Stimulated activated naive B cell treated with anti-CD40 and anti-IgM and Interleukin-4, amounts not matched to agents 10 μg/mL and 1 μg/mL and 100 μg/mL, for 72 hours (primary cell): ENCODE measurements at places on chromosomes 3 and 15.

GRCh38 chr15:95303713-95304112 is 1026.8 kb upstream of the NR2F2 start:
- no peak for DNase-seq

GRCh38 chr3:184596886-184597575 is 35.4 kb downstream of the EPHB3 start:
- no peak for DNase-seq

DNA sequence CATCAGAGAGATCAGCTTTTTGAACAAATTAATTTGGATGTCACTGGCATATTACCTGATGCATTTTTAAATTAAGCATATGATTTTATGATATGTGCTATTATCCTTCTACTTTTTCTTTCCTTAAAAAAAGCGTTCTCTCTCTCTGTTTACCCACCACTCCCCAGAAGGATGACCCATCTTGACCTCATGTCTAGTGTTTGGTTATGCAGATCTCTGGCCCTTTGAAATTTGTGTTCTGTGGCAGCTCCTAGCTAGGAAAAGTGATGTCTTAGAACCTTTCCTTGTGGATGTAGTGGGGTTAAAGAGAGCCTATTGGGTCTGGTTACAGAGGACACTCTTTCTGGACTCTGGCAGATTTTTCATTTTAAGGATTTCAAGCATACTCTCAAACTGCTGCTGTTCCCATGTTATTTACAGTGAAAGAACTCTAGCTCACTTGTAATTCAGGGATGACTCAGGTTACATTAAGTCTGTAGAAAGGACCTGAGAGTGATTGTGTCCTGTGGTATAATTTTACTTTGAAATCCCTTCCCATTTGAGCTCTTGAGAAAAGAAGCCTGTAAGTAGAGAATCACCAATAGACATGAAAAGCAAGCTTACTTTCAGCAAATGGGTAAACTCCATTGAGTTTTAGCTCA is 23.8 kb downstream of the ARHGEF26 start:
- DNase-seq, result no peak

DNA sequence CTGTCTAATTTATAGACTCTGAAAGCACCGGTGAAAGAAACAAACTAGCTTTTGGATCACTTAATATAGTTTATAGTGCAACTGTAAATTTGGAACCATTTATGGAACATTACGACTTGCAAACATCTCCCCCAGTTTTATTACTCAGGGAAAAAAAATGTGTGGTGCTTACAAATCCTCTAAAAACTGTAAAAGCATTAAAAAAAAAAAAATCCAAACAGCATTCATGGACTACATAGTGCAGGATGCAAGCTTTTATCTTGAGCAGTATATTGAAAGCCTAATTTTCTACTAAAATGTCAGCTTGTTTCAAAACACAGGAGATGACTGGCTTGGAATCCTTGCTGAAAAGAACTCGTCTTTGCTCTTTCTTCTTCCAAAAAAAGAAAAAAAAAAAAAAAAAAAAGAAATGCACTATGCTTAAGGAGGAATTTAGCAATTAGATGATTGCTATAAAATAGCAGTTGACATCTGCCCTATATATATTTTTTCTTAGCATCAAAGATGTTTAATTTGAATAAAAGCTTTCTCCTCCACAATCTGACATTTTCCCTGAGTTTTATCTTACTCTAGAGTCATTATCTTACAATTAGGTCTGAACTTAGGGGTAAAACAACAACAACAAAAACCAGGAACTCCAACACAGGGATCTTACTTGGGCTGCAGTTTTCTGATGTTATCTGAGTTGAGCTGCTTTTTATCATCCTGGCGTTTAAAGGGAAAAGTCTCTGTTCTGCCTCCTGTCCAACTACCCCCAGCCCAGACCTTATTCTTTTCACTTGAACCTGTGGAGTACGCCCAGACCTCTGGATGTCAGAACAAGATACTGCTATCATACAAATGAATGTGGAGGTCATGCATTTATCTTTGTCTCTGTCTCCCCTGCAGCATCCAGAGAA is 62.6 kb upstream of the PDZRN3 start:
- DNase-seq, result no peak

DNA sequence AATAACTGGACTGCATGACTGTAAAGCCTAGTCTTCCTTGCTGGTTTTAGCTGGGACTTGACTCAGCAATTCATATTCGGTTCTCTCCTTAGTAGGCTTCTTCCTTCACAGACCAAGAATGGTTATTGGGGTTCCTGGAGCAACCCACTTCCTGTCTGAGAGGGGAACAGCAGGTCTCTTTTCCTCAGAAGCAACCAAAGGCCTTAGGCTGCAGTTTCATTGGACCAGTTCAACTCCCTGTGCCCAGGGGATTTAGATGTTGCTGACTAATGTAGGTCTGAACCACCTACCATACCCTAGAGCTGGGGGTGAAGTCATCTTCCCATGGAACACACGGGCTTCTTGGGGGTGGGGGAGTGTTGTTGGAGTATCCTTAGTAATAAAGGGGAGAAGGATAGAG is 84.0 kb upstream of the SKOR1 start:
- no peak for DNase-seq

DNA sequence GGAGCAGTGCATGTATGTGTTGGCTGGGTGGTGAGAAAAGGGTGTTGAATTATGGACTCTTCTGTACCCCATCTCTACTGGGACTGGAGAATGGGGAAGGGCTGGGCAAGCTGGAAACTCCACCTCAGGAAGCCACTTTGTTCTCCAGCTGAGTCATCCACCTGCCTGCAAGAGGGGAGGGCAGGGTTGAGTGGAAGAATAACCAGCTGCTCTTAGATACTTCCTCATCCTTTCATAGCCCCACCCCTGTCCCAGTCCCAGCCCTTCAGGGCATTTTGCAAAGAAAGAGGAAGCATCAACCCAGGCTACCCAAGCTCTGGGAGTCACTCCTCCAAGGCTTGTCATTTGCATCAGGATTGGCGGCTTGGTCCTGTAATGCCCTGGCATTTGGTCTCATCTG is 33.1 kb downstream of the RAB11A start:
- DNase-seq, result peak; percentile 57

- no peak for DNase-seq
Observed at GRCh38 chr3:14391033-14391432, 11.4 kb upstream of the SLC6A6 start.

- no peak for DNase-seq
Observed at GRCh38 chr3:55988905-55989304, 479.4 kb downstream of the ERC2 start.

- peak; percentile 83 for DNase-seq
Observed at GRCh38 chr3:44439499-44440295, 37.8 kb downstream of the ZNF445 start.

GRCh38 chr3:115974940-115975339 is 351.6 kb downstream of the GAP43 start:
- DNase-seq, result no peak

GRCh38 chr3:86149054-86149453 is 841.9 kb downstream of the VGLL3 start:
- DNase-seq, result no peak

DNA sequence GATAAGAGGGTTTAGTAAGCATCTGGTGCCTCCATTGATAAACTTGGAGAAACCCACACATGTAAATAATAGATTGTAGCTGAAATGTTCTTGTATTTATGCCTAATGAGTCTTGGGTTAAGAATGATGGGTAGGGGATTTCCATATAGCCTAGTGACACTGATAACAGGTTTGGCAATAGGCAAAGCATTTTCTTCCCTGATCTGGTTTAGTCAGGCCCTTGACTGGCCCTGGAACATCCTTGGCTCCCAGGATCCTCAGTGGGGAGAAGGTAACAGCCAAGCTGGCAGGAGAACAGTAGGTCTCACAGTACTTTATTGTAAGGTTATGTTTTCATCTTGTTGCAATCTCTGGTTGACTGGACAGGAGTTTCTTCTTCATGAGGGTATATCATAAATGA is 228.4 kb downstream of the DIPK2A start:
- no peak for DNase-seq

GRCh38 chr15:53539878-53540277 is 219.6 kb downstream of the WDR72 start:
- DNase-seq, result no peak

- no peak for DNase-seq
Observed at GRCh38 chr3:9468460-9468859, 71.0 kb downstream of the SETD5 start.

DNA sequence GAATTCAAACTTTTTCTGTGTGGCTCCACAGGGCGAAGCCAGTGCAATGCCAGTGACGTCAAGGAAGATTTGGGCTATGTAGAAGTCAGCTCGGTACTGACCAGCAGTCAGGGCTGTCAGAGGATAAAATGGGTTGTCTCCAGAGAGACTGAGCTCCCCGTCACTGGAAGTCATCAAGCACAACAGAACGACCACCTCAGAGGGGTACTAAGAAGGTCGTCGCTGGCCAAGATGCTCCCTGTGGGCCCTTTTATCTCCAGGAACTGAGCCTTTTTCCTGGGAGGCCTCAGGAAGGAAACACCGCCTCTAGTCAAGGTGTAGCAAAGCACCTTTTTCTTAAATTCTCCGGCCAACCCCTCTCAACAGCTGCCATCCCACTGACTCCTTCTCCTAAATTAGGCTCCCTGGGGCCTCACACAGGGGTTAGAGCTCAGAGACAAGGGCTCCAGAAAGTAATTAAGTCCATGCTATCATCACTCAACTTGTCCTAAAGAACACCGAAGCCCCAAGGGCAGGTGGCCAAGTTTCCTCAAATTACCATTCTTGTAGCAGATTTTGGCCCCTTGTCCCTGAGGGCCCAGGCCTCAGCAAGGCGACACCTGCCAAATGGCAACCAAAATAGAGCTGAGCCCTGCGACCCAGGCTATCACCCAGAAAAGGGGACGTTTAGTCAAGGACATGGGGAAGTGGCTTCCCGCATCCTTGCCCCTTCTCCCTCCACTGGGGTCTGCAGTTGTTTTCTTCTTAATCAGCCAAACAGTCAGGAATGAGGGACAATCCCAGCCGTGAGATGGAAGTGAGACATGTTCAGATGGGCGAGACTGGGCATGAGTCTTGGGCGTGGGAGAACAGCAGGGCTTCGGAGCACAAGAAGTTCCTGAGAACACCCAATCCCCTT is 48.0 kb downstream of the SSUH2 start:
- no peak for DNase-seq

- no peak for DNase-seq
Observed at GRCh38 chr15:42012241-42012640, 8.6 kb downstream of the PLA2G4E start.

GRCh38 chr3:194315965-194316361 is 35.2 kb downstream of the CPN2 start:
- DNase-seq, result no peak

DNA sequence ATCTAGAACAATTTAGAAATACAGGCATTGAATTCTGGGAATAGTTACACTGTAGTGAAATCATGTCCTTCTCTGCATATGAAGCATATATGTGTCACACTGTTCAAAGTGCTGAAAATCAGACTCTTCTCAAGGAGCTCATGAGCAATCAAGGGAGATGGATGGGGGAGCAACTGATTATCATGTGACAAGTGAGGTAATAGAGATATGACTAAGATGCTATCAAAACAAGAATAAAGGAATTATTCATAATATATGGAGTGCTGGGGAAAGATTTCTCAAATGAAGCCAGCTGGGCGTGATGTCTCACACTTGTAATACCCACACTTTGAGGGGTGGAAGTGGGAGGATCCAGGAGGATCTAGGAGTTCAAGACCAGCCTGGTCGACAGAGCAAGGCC is 74.9 kb upstream of the CHRNB4 start:
- DNase-seq, result no peak

DNA sequence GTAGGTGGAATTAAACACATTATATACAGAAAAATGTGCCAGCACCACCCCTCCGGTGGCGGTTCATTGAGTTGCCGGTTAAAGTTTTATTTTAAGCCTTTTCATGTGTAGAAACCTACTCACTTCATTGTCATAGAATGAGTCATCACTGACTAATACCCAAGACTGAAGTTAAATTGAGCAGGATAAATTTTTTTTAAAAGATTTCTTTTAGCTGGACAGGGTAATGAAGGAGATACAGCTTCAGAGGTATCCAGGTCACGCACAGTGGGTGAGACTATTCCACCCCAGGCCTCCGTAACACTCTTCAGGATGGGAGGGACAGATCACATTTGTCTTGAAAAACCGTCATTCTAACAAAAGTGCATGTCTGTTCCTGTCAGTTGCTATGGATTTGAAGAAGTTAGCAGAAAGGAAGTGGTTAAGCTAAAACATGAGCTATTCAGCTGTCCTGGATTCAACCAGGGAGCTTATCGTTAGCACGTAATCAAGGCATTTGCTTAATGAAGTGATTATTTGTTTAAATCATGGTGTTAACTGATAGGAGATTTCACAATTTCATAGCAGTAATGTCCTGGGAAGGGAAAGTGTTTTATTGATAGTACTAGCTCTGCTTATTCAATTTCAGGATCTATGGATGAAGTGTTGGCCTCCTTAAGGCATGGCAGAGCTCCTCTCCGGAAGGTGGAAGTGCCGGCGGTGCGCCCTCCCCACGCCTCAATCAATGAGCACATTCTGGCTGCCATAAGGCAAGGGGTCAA is 23.4 kb downstream of the WHAMM start:
- peak; percentile 52 for DNase-seq

GRCh38 chr3:38605981-38606380 is 43.5 kb downstream of the SCN5A start:
- no peak for DNase-seq

GRCh38 chr15:33125894-33126537 is 68.5 kb downstream of the FMN1 start:
- DNase-seq, result no peak

DNA sequence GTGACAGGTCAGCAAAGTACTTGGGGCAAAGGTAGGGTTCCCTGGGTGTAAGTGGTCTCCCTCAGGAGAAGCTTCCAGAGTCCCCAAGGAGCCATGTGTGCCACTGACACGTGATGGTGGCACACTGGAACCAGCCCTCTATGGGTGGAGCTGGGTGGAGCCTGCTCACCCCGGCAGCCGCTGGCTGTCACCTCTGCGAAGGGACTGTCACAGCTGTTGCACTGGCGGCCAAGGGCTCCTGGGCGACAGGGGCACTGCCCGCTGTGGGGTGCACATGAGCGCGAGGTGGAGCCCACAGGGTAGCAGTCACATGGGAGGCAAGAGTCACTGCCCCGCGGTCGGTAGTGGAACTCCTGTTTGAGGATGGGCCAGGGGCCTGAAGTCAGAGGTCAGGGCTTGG is 12.0 kb downstream of the CELSR3 start:
- no peak for DNase-seq

DNA sequence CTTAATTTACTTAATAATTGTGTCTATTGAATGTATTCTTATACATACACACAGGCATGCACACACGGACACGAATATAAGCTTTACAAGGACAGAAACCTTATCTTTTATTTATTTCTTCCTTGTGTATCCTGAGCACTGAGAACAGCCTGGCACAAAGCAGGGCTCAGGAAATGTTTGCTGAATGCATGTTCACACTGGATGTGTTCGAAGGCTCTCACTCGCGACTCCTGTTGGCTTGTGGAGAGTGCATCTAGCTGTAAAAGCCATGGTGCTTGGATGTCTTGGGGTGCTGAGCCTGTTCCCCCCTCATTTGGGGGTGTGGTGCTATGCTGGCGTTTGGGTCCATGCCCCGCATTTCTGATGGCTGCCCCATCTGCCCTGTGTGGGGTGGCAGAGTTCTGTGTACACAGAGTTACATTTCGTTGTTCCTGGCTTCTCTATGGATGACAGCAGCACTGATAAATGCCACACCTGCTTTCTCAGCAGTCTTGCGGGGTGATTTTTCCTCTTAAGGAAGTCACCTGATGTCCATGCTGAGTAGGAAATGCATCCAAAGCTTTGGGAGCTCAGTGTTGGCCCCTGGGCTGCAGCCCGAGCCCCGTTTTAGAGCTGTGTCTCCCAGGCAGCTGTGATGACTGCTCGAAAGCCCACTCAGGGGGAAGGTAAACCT is 148.5 kb downstream of the IGF1R start:
- DNase-seq, result no peak
